ENCODE measurements at places on chromosomes 3 and 15.

GRCh38 chr15:89379818-89380217 lies 45.2 kb upstream of the POLG start:
- peak; percentile 96 for DNase-seq

GRCh38 chr15:79562899-79563298 lies 130.8 kb downstream of the MINAR1 start:
- no peak for DNase-seq

- no peak for DNase-seq
Observed at GRCh38 chr3:144270100-144270499, 298.5 kb downstream of the DIPK2A start.

GRCh38 chr3:123310186-123310585 lies 108.4 kb downstream of the SEC22A start:
- no peak for DNase-seq

- peak; percentile 81 for DNase-seq
Observed at GRCh38 chr15:78241017-78241416, 6.7 kb upstream of the ACSBG1 start.

GRCh38 chr15:93997071-93997658 lies 234.2 kb upstream of the MCTP2 start:
- peak; percentile 57 for DNase-seq

GRCh38 chr3:125437631-125438435 lies 62.7 kb upstream of the ZNF148 start:
- DNase-seq: peak; percentile 61

DNA sequence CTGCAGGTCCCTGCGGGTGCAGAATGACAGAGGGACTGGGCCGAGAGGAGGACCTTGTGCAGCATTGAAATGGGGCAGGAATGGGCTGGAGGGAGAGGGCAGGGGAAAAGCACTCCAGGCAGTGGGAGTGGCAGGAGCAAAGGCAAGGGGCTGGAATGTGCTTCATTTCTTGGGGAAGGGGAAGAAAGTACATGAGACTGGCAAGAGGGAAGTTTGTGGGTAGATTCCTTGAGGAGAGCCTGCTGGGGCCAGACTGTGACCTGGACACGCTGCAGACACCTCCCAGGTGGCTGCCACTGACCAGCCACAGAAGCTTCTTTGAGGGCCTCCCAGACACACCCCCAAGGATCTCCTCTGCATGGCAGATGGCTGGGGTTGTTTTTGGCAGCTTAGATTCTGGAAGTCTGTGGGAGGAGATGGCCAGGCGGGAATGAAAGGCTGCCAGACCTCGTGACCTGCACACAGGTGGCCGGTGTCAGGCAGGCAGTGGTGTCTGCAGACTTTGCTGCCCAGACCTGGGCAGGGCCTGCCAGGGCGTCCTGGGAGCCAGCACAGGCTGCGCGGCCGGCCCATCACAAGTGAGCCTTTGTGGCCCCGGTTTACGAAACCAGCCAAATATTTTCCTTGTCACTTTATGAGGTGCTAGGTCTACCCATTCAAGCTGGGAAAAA lies 53.1 kb downstream of the SPSB4 start:
- no peak for DNase-seq

DNA sequence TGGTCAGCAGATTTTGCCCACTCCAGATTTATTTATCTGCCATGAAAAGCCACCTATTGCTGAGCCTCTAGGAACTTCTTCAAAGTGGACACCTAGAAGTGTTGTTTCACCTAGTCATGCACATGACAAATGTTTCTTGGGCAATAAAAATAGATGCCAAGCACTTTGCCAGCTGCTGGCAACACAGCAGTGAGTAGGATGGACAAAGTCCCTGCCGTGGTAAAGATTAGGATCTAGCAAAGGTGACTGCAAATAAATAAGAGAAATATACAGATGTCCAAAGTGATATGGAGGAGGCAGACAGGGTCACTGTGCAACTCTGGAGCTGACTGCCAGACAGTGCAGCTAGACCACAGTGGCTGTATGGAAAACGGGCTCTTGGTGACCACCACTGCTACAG lies 137.9 kb downstream of the SUCLG2 start:
- no peak for DNase-seq

GRCh38 chr15:29750754-29751153 lies 71.5 kb downstream of the TJP1 start:
- no peak for DNase-seq

DNA sequence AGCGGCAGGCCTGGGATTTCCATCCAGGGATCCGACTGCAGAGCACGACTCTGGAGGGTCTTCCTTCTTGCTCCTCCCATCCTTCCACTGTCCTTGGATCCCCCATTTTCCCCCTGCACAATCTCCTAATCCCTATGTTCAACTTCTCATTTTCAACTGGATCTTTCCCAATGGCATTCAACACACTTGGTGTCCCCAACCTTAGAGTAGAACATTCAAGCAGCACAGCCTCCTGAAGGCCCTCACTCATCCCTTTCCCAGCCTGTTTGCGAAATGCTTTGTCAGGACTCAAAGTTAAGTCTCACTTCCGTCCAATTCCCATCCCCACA lies 32.3 kb downstream of the RPN1 start:
- DNase-seq: no peak

GRCh38 chr3:102460579-102460978 lies 25.8 kb downstream of the ZPLD1 start:
- peak; percentile 86 for DNase-seq

DNA sequence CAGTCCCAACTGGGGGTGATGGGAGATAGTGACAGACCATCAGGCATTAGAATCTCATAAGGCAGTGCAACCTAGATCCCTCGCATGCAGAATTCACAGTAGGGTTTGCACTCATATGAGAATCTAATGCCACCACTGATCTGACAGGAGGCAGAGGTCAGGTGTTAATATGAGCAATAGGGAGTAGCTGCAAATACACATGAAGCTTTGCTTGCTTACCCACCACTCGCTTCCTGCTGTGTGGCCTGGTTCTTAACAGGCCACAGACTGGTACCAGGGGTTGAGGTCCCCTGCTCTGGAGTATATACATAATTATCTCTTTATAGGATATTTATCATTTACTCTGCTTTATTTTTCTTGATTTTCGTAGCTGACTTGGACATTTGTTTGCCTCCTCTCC lies 36.0 kb upstream of the ZMAT3 start:
- peak; percentile 27 for DNase-seq

- no peak for DNase-seq
Observed at GRCh38 chr3:55884066-55884465, 397.0 kb upstream of the WNT5A start.

DNA sequence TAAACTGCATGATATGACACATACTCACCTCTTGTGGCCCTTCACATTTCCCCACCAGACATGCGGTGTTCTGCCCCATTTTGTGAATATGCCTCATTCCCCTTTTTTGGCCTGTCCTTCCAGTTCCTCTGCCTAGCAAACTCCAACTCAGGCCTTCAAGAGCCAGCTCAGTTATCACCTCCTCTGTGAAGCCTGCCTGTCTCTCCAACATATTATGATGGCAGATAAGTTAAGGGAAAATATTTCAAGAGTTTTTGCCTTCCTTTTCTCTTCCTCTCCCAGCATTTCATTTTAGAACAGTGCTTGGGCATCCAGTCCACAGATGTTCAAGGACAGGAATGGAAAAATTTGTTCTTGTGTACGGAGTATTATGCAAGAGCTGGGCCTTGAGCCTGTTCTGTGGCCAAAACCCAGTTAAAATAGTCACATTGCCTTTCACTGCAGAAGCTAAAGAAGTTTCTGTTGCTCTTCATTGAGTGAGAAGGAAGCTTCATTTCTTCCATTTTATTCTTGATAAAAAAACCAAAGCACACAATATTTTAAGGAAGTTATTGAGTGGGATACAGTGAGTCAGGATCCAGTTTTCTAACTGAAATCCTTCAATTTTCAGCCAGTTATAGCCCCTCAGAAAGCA lies 192.0 kb downstream of the GHSR start:
- DNase-seq: no peak

DNA sequence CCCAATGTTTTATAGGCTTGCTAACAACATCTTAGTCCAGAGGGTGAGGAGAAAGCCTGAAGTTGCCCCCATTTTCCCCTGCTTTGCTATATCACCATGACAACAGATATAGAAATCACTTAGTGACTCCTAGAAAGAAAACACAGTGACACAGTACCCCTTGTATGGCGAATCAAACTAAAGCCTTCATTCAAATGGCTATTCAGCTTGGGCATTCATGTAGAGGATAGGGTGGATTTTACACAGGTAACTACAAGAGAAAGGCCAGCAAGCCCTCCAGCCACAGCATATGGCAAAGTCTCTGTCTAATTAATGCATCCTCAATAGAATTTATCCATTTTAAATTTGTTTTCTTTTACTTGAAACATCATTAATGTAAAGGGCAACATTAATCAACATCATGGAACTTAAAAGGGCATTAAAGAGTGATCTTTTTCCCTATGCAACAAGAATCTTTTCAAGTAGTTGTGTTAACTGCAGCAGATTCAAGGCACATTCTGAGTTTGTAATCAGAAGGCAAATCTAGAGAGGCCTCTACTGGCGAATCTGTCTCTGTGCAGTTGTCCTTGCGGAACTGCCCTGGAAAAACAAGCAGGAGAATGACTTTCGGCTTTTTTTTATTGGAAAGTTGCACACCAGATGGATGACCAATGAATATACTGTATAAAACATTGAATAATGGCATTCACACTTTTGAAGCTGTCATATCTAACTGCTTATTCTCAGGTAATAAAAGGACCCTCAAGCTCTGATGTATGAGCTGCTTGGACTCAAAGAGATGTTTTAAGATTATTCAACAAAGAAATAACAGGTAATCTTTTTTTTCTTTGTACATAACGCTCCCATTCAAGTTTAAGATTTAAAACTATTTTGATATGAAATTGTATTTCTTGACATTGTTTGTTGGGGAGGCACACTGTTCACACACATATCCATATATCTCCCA lies 621.7 kb upstream of the AGTR1 start:
- DNase-seq: peak; percentile 57

- peak; percentile 56 for DNase-seq
Observed at GRCh38 chr3:10357592-10358308, 36.8 kb upstream of the SEC13 start.

GRCh38 chr3:128648402-128648801 lies 2.2 kb downstream of the RPN1 start:
- no peak for DNase-seq

DNA sequence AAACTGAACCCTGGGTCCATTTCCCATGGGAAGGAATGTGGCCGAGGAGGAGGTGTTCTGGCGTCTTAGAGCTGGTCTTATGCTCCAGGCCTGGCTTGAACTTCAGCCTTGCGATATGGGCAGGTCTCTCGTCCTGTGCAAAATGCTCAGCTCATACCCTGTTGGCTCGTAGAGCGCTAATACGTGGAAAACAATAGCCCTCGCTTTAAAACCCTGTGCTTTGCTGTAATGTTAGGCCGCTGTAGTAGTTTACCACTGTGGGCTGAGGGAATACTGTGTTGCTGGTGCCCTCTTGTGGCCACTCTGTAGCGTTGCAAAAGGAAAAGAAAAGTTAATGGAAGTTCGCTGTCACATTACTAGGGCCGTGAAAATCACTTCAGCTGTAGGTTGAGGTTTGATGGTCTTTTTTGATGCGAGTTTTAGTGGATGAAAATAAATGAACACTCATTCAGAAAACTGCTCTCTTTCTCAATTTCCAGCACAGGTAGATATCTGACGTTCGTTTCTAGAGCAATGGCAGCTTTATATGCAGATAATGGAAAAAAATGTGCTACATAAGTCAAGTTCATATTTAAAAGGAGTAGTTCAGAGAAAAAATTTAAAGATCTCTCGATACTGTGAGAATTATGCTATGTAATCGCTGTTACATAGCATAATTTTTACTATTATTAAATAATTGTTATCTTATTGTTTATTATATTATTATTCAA lies 92.9 kb downstream of the MCTP2 start:
- DNase-seq: peak; percentile 66

DNA sequence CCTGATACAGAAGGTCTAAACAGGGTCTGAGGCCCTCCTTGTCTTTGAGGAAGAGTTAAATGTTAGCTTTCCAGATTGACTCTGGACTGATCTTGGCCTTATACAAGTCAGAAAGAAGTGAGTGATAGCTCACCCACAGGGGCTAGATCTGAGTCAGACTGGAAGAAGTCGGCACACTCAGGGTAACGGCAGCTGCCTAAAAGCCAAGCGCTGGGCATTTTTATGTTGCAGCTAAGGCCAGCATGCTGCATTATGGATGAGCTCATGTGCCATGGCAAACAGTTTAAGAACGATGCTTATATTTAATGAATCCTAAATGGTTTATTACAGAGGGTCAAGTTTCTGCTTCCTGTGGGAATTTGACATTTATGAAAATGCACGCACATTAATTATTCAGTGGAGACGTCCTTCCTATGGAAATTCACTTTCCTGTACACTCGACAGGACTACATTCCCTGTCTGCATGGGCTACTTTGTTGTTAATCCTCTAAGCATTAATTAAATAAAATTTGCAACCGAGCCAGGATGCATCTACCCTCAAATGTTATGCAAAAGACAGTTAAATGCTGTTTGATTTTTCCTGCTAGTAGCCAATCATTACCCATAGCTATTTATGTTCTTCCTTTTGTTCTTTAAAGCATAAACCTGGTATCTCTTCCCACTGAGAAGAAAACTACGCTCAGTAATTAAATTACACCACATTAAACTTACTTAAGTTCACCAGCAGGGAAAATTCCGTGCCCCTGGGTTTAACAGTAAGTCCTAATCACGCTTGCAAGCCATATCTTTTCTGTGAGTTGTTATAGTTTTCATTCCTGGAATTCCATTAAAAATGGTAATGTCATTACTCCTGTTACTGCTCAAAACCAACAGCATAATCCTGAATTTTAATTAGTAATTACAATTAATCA lies 762.7 kb upstream of the CFAP20DC start:
- DNase-seq: no peak

- DNase-seq: no peak
Observed at GRCh38 chr15:33005582-33005981, 188.9 kb downstream of the FMN1 start.

DNA sequence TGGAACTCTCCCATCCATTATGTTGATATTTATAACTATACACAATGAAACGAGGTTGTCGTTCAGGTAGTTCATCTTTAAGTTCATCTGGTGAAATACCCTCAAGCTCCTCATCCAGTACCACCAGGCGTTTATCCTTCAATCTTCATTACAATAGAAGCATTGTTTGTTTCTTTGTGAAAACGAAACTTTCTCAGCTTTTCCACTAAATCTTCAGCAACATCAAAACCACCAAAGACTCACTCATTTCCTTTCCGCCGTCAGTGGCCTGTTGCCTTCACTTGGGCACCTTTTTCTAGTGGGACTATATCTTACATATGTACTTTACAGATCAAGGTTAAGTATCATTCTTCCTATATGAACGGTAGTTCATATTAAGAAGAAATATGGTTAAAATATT lies 44.1 kb upstream of the TFG start:
- DNase-seq: no peak

- peak; percentile 49 for DNase-seq
Observed at GRCh38 chr15:73965758-73966113, 26.4 kb downstream of the STOML1 start.
